Naive thymus-derived CD8-positive, alpha-beta T cell (primary cell): ENCODE measurements at places on chromosomes 12 and 14. TPM values are rescaled to one million over a fixed set of nuclear protein-coding genes. Genes with fewer than 3 reads are reported as not detected.

DNA sequence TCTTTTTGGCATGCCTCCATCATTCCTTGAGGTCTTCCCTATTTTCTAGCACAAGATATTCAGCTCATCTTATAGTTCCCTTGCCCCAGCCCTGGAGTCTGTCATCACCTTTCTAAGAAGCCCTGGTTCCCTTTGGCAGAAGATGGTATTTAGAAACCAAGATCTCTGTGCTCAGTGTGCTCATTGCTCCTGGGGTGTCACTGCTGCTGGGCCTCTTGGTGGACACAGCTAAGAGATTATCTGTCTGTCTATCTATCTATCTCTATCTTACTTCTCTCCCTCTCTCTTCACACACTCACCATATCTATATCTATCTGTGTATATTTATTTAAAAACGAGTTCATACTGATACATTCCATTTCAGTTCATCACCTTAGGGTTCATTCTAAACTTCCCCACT is 67.2 kb downstream of the DAO start:
- H3K4me1 ChIP-seq: peaks cover 4% of the 10 kb centered on the region
- no peak overlapping the region for H3K4me3 ChIP-seq
- peaks cover 3% of the 10 kb centered on the region for H3K27me3 ChIP-seq
- no peak overlapping the region for H3K27ac ChIP-seq

ADAM21 gene
- 0.08 TPM for polyA plus RNA-seq

- H3K4me3 ChIP-seq: no peak overlapping the region
- peaks cover 8% of the 10 kb centered on the region for H3K27me3 ChIP-seq
- H3K4me1 ChIP-seq: no peaks in the 10 kb centered on the region
- no peak for DNase-seq
Measured at GRCh38 chr12:101089271-101089670, 120.8 kb downstream of the SLC5A8 start.

TNFRSF1A gene
- 19.5 TPM for polyA plus RNA-seq

- H3K36me3 ChIP-seq: peaks cover 6% of the 10 kb centered on the region
- peak overlapping the region; percentile 98 for H3K27ac ChIP-seq
- peaks cover 12% of the 10 kb centered on the region for H3K4me1 ChIP-seq
- peak overlapping the region; percentile 93 for H3K4me3 ChIP-seq
- no peak for DNase-seq
- H3K27me3 ChIP-seq: no peaks in the 10 kb centered on the region
Measured at GRCh38 chr12:10214136-10214894, 1.6 kb downstream of the GABARAPL1 start.

SLC5A8 gene
- polyA plus RNA-seq: not detected

PTCSC3 gene
- not detected for polyA plus RNA-seq

DNA sequence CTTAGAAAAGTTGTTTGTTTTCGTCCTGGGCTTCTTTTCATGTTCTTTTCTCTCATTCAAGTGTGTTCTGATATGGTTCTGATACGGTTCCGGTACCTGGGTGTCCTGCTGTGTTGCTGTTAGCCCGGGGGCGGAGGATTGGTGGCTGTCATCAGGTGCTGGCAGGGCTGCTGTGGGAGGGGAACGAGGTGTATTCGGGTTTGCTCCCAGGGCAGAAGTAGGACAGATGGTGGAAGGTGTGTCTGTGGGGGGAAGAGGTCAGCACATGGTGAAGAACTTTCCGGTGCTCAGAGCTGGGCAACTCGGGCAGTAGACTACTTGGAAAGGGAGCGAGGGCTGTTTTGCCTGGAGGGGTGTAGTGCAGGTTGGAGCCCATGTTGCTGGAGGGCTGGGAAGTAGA is 70.2 kb downstream of the SLC25A47 start:
- H3K27ac ChIP-seq: no peak overlapping the region
- DNase-seq: no peak
- H3K4me1 ChIP-seq: peaks cover 27% of the 10 kb centered on the region
- no peak overlapping the region for H3K4me3 ChIP-seq
- H3K27me3 ChIP-seq: no peaks in the 10 kb centered on the region

GRCh38 chr14:34450542-34450915 is 11.5 kb downstream of the SPTSSA start:
- H3K27me3 ChIP-seq: no peaks in the 10 kb centered on the region
- H3K4me3 ChIP-seq: no peak overlapping the region
- H3K36me3 ChIP-seq: peaks cover 4% of the 10 kb centered on the region
- H3K4me1 ChIP-seq: peaks cover 1% of the 10 kb centered on the region
- no peak overlapping the region for H3K27ac ChIP-seq

M6PR gene
- 260 TPM for polyA plus RNA-seq

DNA sequence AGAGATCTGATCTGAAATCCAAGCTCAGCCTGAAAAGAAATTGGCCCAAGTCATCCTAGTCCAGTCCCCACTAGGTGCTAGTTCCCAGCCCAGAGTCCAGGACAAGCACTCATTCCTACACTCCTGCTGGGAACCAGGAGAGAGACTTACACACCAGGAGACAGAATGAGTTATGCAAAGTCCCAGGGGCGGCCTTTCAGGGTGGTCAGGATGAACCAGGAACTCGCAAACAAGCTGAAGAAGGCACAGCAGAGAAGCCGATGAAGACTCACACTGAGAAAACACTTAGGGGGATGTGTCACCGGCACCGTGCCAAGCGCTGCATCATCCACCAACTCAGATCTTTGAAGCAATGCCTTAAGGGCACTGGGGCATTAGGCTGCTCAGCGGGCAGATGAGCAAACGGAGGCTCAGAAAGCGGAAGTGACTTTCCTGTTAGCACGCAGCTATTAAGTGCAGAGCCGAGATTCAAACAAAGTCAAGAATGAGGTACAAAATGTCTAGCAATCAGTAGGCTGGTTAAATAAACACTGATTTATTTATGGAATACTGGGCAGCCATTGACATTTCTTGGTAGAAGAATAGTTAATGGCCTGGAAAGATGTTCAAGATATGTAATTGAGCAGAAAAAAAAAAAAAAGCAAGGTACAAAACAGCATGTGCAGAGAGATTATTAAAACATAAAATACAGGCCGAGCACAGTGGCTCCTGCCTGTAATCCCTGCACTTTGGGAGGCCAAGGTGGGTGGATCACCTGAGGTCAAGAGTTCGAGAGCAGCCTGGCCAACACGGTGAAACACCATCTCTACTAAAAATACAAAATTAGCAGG is 78.7 kb downstream of the LRRC74A start:
- peak overlapping the region; percentile 37 for H3K4me3 ChIP-seq
- peak; percentile 79 for DNase-seq
- peaks cover 3% of the 10 kb centered on the region for H3K27me3 ChIP-seq

DNA sequence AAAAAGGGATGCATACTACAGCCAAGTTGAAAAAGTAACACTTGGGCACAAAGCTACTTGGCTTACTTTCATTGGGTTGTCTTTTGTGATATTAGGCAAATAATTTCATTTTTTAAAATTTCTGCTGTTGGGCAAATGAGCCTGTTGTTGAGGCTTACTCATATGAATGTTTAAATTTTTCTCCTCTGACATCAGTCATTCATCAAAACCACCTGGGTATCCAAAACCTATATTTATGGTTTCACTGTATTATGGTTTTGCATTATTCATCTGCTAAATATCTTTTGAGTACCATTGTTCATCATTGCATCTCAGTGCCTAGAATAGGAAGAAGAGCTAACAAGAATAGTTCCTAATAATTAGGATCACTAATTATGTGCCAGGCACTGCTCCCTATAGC is 28.1 kb downstream of the DYRK2 start:
- no peak overlapping the region for H3K27ac ChIP-seq
- H3K27me3 ChIP-seq: no peaks in the 10 kb centered on the region
- peaks cover 46% of the 10 kb centered on the region for H3K36me3 ChIP-seq

KRT72 gene
- 0.46 TPM for polyA plus RNA-seq

DNA sequence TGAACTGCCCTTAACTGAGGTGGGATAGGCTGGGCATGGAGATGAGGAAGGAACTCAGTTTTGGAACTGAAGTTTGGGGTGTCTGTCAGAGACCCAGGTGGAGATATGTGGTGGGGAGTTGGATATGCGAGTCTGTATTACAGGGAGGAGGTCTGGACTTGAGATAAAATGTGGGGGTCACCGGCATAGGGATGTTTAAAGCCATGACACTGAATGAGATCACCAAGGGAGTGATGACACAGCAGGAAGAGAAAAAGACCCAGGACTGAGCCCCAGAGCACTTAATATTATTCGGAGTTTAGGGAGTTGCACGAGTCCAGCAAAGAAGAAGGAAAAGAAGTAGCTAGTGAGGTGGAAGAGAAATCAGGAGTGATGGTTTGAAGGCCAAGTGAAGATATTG is 4.0 kb upstream of the OASL start:
- H3K27me3 ChIP-seq: no peaks in the 10 kb centered on the region
- H3K27ac ChIP-seq: no peak overlapping the region
- H3K4me3 ChIP-seq: no peak overlapping the region
- H3K36me3 ChIP-seq: no peaks in the 10 kb centered on the region

- H3K4me1 ChIP-seq: peaks cover 12% of the 10 kb centered on the region
- H3K27me3 ChIP-seq: peaks cover 17% of the 10 kb centered on the region
- peak overlapping the region; percentile 95 for H3K27ac ChIP-seq
- H3K36me3 ChIP-seq: no peaks in the 10 kb centered on the region
- H3K4me3 ChIP-seq: peak overlapping the region; percentile 99
- DNase-seq: peak; percentile 83
Measured at GRCh38 chr14:60331201-60332045, 82.4 kb downstream of the PPM1A start.

GRCh38 chr14:24325041-24325530 is 9.8 kb downstream of the ADCY4 start:
- no peaks in the 10 kb centered on the region for H3K36me3 ChIP-seq
- H3K27ac ChIP-seq: no peak overlapping the region
- H3K4me1 ChIP-seq: peaks cover 28% of the 10 kb centered on the region
- H3K4me3 ChIP-seq: no peak overlapping the region
- H3K27me3 ChIP-seq: peaks cover 39% of the 10 kb centered on the region

DNA sequence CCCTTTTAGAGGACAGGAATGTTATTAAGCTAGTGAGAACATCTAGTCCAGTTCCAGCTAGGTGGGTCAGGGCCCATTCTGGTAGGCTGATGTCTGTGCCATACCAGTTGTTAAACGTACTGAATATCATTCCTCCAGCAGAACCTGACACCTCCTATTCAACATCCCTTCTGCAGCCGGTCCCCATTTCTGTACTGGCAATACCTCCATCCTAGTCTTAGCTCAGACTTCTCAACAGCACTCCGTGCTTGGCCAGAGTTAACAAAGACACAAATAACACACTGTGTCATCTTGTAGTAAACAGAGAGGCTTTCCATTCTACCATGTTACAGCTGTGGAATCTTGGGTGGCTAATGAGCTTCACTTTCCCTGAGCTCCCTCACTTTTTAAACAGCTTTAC is 94.3 kb upstream of the PDE3A start:
- peaks cover 2% of the 10 kb centered on the region for H3K27me3 ChIP-seq
- no peak for DNase-seq
- H3K36me3 ChIP-seq: no peaks in the 10 kb centered on the region
- no peaks in the 10 kb centered on the region for H3K4me1 ChIP-seq
- H3K27ac ChIP-seq: no peak overlapping the region

GRCh38 chr14:85686908-85687307 is 157.0 kb downstream of the FLRT2 start:
- H3K27me3 ChIP-seq: no peaks in the 10 kb centered on the region
- H3K36me3 ChIP-seq: no peaks in the 10 kb centered on the region
- DNase-seq: no peak

CCDC85C gene
- 1.4 TPM for polyA plus RNA-seq

GPRC5A gene
- polyA plus RNA-seq: not detected

C14orf132 gene
- polyA plus RNA-seq: not detected

GRCh38 chr12:84512751-84513150 is 399.8 kb downstream of the SLC6A15 start:
- no peak overlapping the region for H3K4me3 ChIP-seq
- no peaks in the 10 kb centered on the region for H3K27me3 ChIP-seq
- H3K4me1 ChIP-seq: no peaks in the 10 kb centered on the region
- H3K36me3 ChIP-seq: no peaks in the 10 kb centered on the region

GRCh38 chr12:31715283-31715825 is 13.5 kb downstream of the AMN1 start:
- no peak overlapping the region for H3K4me3 ChIP-seq
- H3K36me3 ChIP-seq: peaks cover 16% of the 10 kb centered on the region
- H3K4me1 ChIP-seq: peaks cover 25% of the 10 kb centered on the region
- no peak for DNase-seq

- no peak overlapping the region for H3K4me3 ChIP-seq
- H3K27ac ChIP-seq: no peak overlapping the region
- DNase-seq: no peak
- H3K27me3 ChIP-seq: no peaks in the 10 kb centered on the region
Measured at GRCh38 chr12:130428116-130428515, 90.4 kb downstream of the PIWIL1 start.

GRCh38 chr12:5575987-5576386 is 144.1 kb downstream of the NTF3 start:
- no peak overlapping the region for H3K4me3 ChIP-seq
- H3K27ac ChIP-seq: no peak overlapping the region
- no peaks in the 10 kb centered on the region for H3K36me3 ChIP-seq
- H3K27me3 ChIP-seq: peaks cover 22% of the 10 kb centered on the region
- no peak for DNase-seq

DNA sequence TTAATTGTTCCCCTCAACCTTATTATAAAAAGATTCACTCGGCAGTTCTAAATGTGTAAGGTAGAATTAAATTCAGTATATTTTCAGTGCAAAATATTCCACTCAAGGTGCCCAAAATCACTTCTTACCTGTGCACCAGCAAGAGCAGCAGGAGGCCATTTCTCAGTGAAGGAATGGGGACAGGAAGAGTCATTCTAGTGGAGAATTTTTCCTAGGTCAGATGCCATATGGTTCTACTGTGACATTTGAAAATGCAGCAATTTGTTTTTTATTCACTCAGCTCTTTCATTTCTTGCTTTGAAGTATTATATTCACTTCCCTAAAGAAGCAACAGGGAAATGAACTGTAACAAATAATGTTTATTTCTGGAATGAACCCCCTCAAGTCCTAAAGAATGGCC is 264.0 kb upstream of the SYT1 start:
- H3K4me1 ChIP-seq: no peaks in the 10 kb centered on the region
- no peak for DNase-seq
- no peaks in the 10 kb centered on the region for H3K27me3 ChIP-seq
- H3K36me3 ChIP-seq: peaks cover 6% of the 10 kb centered on the region

SERPINA10 gene
- not detected for polyA plus RNA-seq

ADCY4 gene
- 0.08 TPM for polyA plus RNA-seq

SERPINA3 gene
- not detected for polyA plus RNA-seq

DNA sequence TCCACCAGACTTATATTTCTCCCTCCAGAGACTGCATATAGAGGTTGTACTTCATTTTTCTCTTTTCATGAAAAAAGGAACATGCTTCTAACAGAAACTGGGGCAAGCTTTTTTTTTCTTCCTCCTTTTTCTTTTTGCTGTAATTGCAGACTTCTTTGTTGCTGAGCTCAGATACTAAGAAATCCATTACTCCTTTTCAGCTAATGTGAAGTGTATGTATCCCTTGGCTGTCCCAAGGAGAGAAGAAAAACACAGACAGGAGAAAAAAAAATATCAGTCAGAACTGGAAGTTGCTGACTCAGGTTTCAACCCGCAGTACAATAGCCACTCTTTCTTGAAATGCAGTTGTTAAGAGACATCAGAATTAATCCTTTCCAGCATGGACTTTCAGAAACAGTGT is 1248.4 kb downstream of the LRFN5 start:
- no peak for DNase-seq
- no peaks in the 10 kb centered on the region for H3K36me3 ChIP-seq
- no peak overlapping the region for H3K4me3 ChIP-seq

GRCh38 chr12:6863586-6864321 is 3.6 kb upstream of the TPI1 start:
- no peak for DNase-seq
- H3K27me3 ChIP-seq: no peaks in the 10 kb centered on the region
- H3K4me3 ChIP-seq: no peak overlapping the region
- peaks cover 13% of the 10 kb centered on the region for H3K4me1 ChIP-seq
- no peak overlapping the region for H3K27ac ChIP-seq
- H3K36me3 ChIP-seq: peaks cover 5% of the 10 kb centered on the region

TAS2R46 gene
- 0.66 TPM for polyA plus RNA-seq

AQP6 gene
- polyA plus RNA-seq: not detected
